Thyroid gland (tissue), 4 donors: ENCODE measurements at places on chromosomes 13 and 19. TPM values are rescaled to one million over a fixed set of nuclear protein-coding genes. Genes with fewer than 3 reads are reported as not detected.

DNA sequence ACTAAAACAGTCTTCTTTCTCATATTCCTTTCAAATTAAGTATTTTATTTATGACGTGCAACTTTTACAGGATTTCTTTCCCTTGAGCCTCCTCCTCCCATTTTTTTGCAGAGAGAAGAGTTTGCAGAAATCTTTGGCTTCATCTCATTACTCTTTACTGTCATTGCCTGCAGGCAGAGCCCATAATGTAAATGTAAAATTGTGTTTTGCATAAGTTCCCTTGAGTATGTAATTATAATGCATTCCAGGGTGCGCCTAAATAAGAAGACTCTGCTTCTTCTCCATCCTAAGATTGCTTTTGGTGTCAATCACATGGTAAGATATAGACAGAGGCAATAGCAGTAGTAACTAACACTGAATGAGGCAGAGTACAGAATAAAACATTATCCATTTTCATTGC is 23.0 kb downstream of the MIR17HG start:
- H3K27me3 ChIP-seq = no peaks in the 10 kb centered on the region
- no peak for DNase-seq
- no peak overlapping the region for H3K4me3 ChIP-seq
- H3K27ac ChIP-seq = no peak overlapping the region
- H3K4me1 ChIP-seq = no peaks in the 10 kb centered on the region

DNA sequence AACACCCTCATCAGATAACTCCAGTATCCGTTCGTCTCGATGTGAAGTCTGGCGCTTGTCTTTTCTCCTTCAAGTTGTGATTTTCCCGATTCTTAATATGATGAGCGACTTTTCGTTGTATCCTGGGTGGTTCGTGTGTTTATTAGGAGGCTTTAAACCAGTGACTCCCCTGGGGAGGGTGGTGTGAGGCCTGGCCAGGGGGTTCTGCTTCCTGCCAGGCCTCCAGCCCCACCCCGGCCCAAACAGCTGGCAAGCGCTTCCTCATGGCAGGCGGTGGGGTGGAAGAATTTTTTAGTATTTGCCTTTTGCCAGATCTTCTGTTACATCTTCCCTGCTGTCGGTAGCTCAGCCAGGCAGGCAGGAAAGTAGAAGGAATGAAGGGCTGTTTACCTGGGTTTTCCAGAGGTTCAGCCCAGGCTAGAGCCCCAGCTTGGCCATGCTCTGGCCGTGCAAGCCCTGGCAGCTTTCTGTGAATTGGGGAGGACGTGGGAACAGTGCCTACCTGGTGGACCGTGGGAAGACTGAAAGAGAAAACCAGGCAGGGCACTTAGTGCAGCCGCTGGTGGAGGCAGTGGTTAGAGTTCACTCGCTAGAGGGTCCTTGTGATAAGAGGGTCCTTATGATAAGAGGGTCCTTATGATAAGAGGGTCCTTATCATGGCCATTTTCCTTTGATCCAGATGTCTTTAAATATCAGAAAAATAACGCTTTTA is 37.7 kb upstream of the DCUN1D2 start:
- no peaks in the 10 kb centered on the region for H3K27me3 ChIP-seq
- H3K27ac ChIP-seq = no peak overlapping the region
- no peak overlapping the region for H3K4me3 ChIP-seq

The CGB2 gene
- total RNA-seq = not detected

DNA sequence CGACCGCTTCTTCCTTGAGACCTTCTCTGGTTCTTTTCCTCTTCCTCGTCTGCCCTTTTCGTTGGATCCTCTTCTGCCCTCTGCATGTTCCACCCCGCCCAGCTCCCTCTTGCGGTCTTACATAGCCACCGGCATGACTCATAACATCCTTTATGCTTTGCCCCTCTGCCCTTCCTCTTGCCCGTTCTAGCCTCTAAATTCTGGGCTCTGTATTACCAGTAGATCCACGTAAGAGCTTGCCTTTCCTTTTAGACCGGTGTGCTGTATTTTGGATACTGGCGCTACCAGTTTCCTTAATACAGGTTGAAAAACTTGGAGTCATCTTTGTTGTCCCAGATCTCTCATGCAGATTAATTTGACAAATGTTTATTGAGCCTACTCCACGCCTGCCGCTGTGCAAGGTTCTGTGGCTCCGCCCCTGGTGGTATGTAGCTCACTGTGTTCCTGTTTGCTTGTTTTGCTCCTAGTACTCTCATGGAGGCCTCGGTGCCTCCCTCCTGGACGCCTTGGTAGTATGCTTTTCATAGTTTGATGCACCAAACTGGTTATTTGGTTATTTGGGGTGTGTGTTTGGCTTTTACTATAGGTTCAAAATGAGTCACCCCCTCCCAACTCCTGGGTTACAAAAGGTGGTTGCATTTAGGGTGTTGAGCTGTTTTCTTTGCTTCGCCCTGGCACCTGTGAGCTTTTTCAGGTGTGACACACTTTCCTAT is 1.7 kb downstream of the GTF3A start:
- peak overlapping the region; percentile 81 for H3K4me3 ChIP-seq
- H3K27ac ChIP-seq = peak overlapping the region; percentile 81
- peaks cover 10% of the 10 kb centered on the region for H3K36me3 ChIP-seq
- peaks cover 22% of the 10 kb centered on the region for H3K4me1 ChIP-seq

The CACNA1A gene
- total RNA-seq = 0.83 TPM

GRCh38 chr13:93413972-93414717 is 187.5 kb downstream of the GPC6 start:
- no peak for DNase-seq
- H3K27me3 ChIP-seq = no peaks in the 10 kb centered on the region
- no peaks in the 10 kb centered on the region for H3K4me1 ChIP-seq

DNA sequence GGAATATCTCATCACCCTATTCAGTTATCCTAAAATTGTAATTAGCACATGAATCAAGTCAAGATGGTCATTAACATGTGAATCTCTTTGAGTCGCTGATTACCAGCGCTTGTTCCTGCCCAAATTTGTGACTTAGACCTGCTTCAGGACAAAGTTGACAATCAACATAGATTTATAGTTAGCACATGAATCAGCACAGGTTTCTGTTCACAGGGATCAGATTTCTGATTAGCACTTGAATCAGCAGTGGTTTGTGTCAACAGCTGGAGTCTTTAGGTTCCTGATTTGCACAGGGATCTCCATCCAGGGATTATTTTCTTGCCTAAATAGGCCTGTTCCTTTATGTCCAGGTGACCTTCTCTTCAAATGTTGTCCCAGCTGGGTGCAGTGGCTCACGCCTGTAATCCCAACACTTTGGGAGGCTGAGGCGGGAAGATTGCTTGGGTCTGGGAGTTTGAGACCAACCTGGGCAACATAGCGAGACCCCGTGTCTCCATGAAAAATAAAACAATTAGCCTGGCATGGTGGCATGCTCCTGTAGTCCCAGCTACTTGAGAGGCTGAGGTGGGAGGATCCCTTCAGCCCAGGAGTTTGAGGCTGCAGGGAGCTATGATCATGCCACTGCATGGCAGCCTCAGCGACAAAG is 3.8 kb upstream of the LRFN3 start:
- H3K27me3 ChIP-seq = no peaks in the 10 kb centered on the region
- no peak overlapping the region for H3K27ac ChIP-seq
- no peak for DNase-seq

The KLK15 gene
- 0.81 TPM for total RNA-seq

GRCh38 chr13:72953391-72953965 is 105.3 kb upstream of the KLF5 start:
- peak overlapping the region; percentile 42 for H3K27ac ChIP-seq
- H3K4me3 ChIP-seq = no peak overlapping the region
- no peaks in the 10 kb centered on the region for H3K36me3 ChIP-seq
- peaks cover 17% of the 10 kb centered on the region for H3K4me1 ChIP-seq
- peak; percentile 87 for DNase-seq
- H3K27me3 ChIP-seq = no peaks in the 10 kb centered on the region

The CCDC9 gene
- total RNA-seq = 19.4 TPM
